ENCODE measurements at places on chromosomes 12 and 14. TPM values are rescaled to one million over a fixed set of nuclear protein-coding genes. Genes with fewer than 3 reads are reported as not detected.

GRCh38 chr14:64912261-64912660, 2.0 kb upstream of the CHURC1 start:
- DNase-seq: no peak

- no peak for DNase-seq
Observed at GRCh38 chr12:91901381-91902074, 244.1 kb downstream of the BTG1 start.

- DNase-seq: peak; percentile 63
Observed at GRCh38 chr12:111753144-111753881, 13.4 kb upstream of the ALDH2 start.

- DNase-seq: no peak
Observed at GRCh38 chr12:110717037-110717436, 25.7 kb downstream of the PPP1CC start.

The GTF2A1 gene
- polyA plus RNA-seq: 12.5 TPM
